ENCODE measurements at places on chromosomes 5 and 9. TPM values are rescaled to one million over a fixed set of nuclear protein-coding genes. Genes with fewer than 3 reads are reported as not detected.

Gene SKIC3
- 53.7 TPM for total RNA-seq

Gene BNC2
- 26.8 TPM for total RNA-seq

Gene SLCO6A1
- total RNA-seq, result 0.54 TPM

Gene ARHGEF39
- 18.6 TPM for total RNA-seq

Gene SPDL1
- 44.5 TPM for total RNA-seq

Gene ORM1
- total RNA-seq, result not detected

Gene PCBD2
- total RNA-seq, result 7.2 TPM

Gene SLC46A2
- total RNA-seq, result not detected

Gene LRRC19
- total RNA-seq, result not detected

Gene ADCY2
- total RNA-seq, result 131 TPM

Gene ST8SIA4
- total RNA-seq, result 0.50 TPM

Gene CCNG1
- total RNA-seq, result 369 TPM

Gene HAVCR1
- total RNA-seq, result not detected

Gene EPB41L4B
- total RNA-seq, result 23.7 TPM

Gene TAF1L
- total RNA-seq, result not detected

Gene CHSY3
- 1.4 TPM for total RNA-seq

Gene GFRA3
- 1.2 TPM for total RNA-seq

Gene GPX8
- 55.5 TPM for total RNA-seq

Gene EHMT1
- total RNA-seq, result 163 TPM

Gene TXNDC8
- total RNA-seq, result not detected

Gene ACTBL2
- total RNA-seq, result not detected

Gene CARTPT
- total RNA-seq, result not detected

Gene WNT8A
- 0.27 TPM for total RNA-seq

Gene IL11RA
- 5.5 TPM for total RNA-seq

Gene NFIL3
- 11.9 TPM for total RNA-seq

Gene CACNA1B
- total RNA-seq, result 5.7 TPM

Gene DAPK1
- 131 TPM for total RNA-seq

Gene ADAMTS16
- total RNA-seq, result 14.6 TPM

Gene STING1
- total RNA-seq, result 0.26 TPM

Gene DOK3
- total RNA-seq, result 8.6 TPM

Gene CDX1
- total RNA-seq, result not detected

Gene ZNF366
- total RNA-seq, result not detected

Gene DYNC2I2
- total RNA-seq, result 58.0 TPM

Gene CDH9
- 0.73 TPM for total RNA-seq

Gene CD14
- total RNA-seq, result 0.48 TPM

Gene PKD2L2
- not detected for total RNA-seq

Gene BARHL1
- total RNA-seq, result not detected

Gene SYK
- 5.6 TPM for total RNA-seq

Gene PDGFRB
- total RNA-seq, result 15.9 TPM

Gene PGM5
- total RNA-seq, result not detected

Gene COL23A1
- total RNA-seq, result 5.9 TPM
